ENCODE measurements at places on chromosomes 6 and 20.

DNA sequence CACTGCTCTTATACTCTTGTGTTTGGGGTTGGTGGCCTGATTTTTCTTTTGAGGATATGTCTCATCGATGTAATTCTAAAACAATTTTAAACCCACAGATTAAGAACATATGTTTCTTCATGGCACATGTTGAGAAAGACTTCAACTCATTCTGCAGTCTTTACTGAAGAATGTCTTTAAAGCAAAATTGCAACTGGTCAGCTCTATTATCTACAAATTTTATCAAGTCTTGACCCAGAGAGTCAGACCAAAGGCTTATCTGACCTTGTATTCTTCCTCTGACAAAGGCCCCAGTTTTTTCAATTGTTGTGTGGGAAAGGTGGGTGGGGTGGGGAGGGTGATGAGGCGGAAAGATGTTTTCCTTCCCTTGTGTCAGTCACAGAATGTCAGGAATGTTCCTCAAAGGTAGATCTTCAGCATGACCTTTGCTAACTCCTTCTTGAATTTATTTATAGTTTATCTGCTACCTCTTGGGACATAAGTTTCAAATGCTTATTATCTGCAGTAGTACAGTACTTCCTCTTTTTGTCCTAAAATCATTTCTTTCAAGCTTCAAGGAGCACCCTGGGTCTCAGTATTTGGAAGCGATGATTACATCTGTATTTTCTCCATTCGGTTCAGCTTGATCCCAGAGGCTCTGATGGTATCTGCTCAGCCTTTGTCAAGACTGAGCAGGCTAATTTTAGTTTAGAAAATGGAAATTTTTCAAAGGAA is 63.2 kb upstream of the TIAM2 start:
- DNase-seq = no peak

- no peak for DNase-seq
Measured at GRCh38 chr6:122733259-122733658, 46.3 kb upstream of the FABP7 start.

DNA sequence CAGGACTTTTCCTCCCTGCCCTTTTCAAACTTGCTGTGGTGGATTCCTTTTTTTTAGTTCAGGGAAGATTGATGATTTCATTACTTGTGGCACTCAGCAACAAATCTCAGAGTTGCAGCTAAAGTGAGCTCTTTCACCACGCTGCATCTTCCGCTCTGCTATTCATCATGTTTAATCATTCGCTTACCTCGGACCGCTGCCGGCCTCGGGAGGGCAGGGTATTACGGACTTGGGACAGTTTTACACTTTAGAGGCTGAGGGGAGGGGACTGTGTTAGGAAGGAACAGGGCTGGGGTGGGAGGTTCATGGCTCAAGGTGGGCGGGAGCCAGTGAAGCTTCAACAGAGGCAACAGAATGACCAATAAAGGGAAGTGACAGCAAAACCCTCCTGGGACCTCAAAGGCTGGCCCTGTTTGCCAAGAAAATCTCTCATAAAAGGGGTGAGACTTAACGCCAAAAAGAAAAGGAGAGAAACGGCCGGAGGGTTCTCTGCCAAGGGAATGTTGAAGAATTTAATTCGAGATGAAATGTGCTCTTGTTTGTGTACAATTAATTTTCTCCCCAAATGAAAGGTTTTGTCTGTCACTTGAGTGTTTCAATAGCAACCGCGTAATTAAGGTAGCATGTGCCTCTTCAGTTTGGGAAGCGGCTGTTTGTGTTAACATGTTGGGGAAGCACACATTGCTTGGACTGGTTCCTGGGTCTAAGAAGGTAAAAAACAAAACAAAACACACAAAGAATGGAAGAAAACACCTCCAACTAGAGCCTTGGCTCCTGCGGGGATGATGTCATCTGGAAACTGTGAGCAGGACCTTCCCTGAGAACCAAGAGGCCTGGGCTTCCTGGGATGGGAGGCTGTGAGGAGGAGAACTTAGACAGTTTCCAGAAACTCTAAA is 72.5 kb upstream of the SULF2 start:
- no peak for DNase-seq

DNA sequence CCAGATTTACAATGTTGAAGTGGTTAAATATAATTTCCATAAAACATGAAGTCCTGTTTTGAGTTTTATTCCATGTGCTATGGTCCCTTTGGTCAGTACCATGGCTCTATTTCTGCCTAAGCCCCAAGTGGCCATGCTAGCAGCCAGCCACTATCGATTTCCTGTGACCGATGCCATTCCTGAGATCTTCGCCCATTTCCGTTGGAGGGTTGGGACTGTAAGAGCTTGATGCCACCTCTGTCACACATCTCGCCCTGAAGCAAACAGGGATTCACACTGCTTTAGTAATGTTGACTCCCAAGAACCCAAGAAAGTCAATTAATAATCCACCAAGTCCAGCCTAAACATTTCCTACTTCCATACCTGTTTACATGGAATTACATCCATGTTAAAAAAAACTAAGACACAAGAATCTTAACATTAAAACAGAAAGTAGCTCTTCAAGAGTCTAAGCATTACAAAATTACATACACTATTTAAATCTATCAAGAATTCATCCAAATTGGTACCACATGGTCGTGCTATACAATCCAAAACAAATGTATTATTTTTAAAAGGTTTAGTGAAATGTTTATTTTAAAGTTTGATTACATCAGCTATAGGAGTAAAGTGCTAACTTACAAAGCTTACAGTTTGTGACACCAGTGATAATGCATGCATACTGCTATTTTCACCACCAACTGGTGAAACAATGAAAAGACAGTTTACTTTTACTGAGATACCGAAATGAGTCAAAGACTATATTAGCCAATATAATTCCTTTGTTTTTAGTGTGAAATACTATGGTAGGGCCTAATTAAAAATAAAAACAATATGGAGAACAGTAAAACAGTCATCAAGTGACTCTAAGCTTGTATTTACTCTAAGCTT is 2.5 kb downstream of the RBM39 start:
- DNase-seq = no peak

GRCh38 chr6:347232-347631 is 44.3 kb upstream of the IRF4 start:
- no peak for DNase-seq

GRCh38 chr20:20447196-20447595 is 79.3 kb downstream of the INSM1 start:
- no peak for DNase-seq

GRCh38 chr6:145428706-145429105 is 306.6 kb downstream of the EPM2A start:
- no peak for DNase-seq

DNA sequence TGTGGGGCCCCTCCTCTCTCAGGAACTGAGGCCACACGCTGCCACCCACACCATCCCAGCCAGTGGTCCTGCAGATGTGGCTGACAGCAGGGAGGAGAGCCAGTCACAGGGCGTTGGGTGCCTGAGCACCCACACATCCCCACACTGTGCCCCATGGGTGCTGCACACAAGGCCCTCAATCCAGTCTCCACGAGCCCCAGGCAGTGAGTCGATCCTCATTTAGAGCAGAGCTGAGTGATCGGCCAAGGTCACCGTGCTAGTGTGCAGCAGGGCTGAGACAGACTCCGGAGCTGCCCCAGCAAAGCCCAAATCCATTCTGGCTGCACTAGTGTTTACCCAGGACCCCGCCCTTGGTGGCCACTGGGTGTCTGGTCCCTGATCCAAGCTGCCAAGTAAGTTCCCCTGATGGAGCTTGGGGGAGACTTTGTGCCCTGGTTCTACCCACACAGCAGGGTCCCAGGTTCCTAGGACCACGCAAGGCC is 9.0 kb downstream of the C20orf203 start:
- no peak for DNase-seq

DNA sequence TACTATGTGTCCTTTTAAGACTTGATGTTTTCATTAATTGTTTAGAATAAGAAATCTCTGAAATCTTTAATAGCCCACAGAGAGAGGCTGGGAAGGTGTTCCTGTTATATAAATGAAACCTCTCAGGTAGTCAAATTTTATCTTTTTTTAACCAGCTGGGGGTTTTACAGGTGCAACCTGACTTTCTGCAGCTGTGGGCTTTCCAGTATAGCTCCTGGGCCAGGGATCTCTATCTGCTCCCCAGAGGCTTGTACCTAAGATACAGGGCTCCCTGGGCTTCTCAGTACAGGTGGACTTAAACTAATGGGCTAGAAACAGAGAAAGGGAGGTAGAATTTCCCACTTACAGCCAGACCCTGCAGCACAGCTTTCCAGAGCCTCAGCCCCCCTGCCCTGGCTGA is 49.4 kb downstream of the HLA-C start:
- DNase-seq = no peak

DNA sequence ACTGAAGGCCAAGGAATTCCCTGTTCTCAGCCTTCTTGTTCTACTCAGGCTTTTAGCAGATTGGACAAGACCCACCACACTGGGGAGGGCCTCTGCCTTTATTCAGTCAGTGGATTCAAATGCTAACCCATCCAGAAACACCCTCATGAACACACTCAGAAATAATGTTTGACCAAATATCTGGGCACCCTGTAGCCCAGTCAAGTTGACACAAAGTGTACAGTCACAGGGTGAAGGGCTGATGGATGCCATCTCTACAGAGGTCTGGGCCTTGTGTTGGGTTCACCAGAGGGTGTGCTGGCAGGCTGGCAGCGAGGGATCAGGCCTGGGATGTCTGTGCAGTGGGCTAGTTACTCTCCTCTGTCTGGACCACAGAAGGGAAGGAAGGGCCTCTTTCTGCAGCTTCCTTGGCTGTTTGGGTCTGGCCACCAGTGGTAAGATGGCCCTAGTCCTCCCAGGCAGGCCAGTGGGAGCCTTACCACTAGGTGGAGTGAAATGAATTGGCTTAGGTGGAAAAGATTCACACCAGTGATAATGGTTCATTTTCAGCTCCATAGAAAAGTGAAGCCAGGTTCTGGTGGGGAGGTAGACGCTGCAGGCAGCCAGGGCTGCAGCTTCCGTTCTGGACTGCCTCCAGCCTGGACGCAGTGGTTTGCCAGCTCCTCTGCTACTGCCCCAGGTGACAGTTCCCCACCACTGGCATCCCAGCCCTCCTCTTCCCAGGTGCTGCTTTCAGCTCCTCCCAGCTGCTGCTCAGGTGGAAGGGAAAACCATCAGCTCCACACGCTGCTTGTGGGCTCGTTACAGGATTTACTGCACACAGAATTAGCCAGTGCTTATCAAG is 9.2 kb downstream of the TUBB2A start:
- no peak for DNase-seq

- DNase-seq = no peak
Measured at GRCh38 chr6:153130515-153131036, 506 bp downstream of the RGS17 start.

DNA sequence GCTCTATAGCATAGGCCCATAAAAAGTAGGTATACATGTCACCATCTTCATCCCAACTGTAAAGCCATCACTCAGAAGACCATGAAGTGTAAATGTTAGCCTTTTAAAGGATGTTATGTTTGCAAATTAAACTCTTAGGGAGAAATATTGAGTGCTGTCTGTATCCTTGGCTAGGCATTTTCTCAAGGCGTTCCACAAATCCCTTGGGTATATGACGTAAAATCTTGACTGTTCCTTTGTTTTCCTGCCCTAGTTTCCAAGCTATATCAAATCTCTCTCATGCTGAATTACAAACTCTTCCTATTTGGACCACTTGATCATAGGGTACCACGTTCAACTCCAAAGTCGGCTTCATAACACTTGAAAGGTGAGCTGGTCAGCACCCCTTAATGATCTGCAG is 486.2 kb downstream of the HDGFL1 start:
- DNase-seq = no peak

DNA sequence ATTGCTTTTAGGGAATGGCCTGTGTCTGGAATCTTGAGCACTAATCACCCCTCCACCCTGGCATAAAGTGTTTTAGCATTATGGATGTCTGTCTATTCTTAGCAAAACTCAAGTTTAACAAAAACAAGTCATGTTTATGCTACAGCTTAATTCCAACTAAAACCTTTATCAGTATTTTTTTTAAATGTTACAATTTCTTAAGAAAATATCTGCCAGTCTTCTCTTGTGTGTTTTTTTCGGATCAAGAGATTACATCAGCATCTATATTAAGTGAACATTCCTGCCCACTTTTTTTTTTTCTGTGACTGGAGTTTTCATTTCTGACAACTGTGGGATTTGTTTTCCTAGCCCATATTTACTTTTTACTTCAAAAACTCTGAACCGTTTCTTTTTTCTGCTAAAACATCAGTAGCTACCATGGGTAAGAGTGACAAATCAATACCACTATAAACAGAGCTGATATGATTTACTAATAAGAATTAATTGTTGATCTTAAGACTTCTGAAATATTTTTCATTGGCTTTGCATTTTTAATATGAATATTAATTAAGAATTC is 94.3 kb downstream of the EDN1 start:
- DNase-seq = no peak

DNA sequence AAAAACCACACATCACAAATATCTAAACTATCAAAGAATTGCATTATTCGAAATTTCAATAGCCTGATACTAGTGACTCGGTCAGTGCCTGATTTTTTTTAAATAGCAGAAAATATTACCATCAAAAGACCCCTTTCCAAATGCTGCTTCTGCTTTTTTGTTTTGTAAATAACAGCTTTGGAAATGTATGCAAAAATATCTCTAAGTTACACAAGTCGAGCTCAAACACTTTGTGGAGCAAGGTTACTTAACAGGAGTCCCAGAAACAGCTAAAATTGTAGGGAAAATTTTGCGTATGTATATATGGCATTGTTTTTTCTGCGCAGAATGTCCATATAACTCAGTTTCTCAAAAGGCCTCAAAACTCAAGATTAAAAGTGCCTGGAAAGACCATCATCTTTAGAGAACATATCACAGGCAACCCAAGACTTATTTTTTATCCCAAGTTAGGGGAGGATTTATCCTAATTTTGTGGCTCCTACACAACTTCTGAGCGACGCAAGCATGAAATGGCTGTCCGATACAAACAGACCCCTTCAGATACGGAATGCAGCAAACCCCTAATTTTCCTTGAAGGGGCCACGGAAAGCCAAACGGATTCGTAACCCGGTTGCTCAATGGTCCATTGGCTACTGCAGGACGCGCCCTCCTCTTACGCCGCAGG is 1.3 kb downstream of the CEP85L start:
- no peak for DNase-seq

- no peak for DNase-seq
Measured at GRCh38 chr20:34058831-34059230, 53.2 kb downstream of the EIF2S2 start.

DNA sequence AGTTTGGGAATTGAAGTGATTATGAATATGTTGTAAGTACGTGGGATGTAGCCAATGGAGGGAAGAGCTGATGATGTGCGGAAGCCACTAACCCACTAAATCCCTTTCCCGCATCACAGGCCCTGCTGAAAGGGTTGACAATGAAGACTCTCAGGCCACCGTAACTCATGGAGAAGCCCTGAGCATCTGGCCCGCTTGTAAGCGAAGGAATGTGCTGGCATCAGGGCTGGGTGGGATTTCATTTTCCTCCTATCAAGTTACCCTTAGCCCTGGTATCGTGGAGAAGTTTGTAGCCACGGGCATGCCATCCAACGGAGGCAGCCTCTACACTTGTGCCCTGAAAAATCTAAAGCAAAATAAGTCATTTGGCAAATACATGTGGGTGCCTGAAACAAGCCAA is 355.0 kb downstream of the CDH26 start:
- no peak for DNase-seq
